ENCODE measurements at places on chromosomes 12 and 14.

DNA sequence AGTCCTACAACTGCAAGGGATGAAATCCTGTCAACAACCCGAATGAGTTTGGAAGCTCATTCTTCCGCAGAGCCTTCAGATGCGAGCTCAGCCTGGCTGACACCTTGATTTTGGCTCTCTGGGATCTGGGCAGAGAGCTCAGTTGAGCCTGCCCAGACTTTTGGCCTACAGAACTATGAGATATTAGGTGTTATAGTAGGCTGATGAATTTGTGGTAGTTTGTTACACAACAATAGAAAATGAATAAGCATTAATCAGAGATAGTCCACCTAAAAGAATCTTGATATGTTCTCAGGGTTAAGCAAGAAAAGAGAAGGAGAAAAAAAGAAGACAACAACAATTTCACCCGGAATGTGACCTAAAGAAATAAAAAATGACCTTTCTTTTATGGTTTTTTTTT, 30.4 kb upstream of the GZMB start:
- no peak for DNase-seq

DNA sequence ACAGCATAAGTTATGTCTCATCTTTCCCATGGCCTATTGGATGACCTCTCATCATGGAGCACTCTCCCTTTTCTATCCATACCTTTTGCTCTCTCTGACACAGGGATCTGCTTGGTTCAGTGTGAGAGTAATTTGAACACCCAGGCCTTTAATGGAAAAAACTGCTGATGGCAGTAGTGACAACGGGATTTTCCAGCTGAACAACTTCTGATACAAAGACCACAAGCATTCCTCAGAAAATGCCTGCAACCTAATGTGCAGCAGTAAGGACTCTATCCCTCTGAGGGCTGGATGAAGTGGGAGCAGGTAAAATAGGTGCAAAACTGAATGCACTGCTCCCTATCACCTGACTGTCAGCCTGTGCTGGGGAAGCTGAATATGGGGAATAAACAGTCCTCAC, 51.0 kb downstream of the KANSL2 start:
- no peak for DNase-seq

GRCh38 chr14:71799841-71800240, 132.4 kb upstream of the RGS6 start:
- DNase-seq, result no peak

- DNase-seq, result no peak
Observed at GRCh38 chr12:48937170-48937569, 11.9 kb upstream of the FKBP11 start.

DNA sequence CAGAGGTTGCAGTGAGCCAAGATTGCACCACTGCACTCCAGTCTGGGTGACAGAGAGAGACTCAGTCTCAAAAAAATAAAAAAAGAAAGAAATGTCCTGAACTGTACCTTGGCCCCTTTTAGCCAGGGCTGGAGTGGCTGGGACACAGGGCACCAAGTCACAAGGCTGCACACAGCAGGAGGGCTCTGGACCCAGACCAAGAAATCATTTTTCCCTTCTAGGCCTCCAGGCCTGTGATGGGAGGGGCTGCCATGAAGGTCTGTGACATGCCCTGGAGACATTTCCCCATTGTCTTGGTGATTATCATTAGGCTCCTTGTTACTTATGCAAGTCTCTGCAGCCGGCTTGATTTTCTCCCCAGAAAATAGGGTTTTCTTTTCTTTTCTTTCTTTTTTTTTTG, 5.1 kb upstream of the ACOT6 start:
- no peak for DNase-seq

- no peak for DNase-seq
Observed at GRCh38 chr12:75294336-75294735, 35.8 kb downstream of the CAPS2 start.

DNA sequence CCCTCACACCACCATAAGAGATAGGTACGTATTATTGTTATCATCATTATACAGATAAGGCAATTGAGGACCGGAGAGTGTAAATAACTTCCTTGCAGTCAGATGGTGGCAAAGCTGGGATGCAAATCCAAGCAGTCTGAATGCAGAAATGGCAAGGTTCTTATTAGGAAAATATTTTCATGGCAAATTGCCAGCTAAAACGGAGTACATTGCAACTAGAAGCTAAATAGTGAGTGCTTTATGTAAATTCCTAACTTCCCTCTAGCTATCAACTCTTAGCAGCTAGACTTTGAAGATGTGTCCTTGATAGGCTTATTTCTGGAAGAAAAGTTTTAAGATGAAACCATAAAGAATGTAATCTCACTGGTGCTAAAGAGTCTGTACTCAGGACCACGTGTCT, 323.9 kb upstream of the DIO2 start:
- DNase-seq, result no peak

GRCh38 chr14:32648434-32648833, 290.2 kb upstream of the NPAS3 start:
- no peak for DNase-seq

- DNase-seq, result no peak
Observed at GRCh38 chr14:58665773-58666500, 28.2 kb downstream of the DACT1 start.

DNA sequence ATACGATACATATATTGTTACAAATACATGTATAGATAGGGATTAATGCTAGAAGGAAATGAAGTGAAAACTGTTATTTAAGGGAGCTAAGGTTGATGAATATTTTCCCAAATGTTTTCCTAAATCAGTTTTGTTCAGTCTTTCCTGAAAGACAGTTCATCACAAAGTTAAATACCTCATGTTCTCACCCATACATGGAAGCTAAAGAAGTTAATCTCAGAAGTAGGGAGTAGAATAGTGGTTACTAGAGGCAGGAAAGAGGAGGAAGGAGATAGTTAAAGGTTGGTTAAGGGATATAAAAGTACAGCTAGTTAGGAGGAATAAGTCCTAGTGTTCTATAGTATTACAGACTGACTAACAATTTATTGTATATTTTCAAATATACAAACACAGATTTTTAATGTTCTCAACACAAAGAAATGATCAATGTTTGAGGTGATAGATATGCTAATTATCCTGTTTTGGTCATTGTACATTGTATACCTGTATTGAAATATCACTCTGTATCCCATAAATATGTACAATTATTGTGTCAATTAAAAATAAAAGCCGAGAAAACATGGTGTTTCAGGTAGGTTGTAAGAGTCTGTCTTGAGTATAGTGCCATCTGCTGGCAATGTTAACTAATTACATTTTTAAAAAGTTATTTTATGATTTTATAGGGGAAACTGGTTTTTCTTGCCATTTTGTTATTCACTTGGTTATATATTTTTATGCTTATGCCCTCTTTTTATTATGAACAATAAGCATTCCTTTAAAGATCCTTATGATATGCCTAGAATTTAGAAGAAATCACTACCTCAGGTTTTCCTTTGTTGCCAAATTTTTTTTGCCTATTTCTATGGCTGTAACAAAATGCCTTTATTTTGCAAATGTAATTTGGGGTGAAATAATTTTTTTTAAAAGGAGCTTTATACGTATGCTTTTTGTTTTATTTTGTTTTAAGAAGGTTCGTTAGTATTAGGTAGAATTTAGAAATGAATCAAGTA, 26.9 kb downstream of the ZDHHC17 start:
- DNase-seq, result no peak

DNA sequence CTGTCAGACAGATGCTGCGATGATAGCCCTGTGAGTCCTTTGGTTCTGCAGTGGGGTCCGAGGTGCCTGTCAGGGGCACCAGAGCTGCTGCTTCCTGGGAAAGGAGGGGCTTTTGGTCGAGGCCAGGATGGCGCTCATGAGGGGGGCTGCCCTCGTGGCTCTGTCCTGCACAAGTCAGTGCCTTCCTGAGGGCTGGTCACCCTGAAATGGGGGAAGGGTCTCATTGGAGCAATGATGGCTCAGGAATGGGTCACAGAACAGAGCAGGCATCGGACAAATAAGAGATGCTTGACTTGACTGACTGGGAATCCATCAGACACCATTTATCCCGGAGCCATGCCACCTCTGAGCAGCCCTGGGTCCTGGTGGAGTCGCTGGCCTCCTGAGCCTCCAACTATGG, 121.9 kb downstream of the ADGRD1 start:
- DNase-seq, result no peak

- no peak for DNase-seq
Observed at GRCh38 chr12:56046027-56046780, 4.5 kb downstream of the RPS26 start.

GRCh38 chr14:70213721-70214282, 25.1 kb upstream of the SLC8A3 start:
- DNase-seq, result no peak

DNA sequence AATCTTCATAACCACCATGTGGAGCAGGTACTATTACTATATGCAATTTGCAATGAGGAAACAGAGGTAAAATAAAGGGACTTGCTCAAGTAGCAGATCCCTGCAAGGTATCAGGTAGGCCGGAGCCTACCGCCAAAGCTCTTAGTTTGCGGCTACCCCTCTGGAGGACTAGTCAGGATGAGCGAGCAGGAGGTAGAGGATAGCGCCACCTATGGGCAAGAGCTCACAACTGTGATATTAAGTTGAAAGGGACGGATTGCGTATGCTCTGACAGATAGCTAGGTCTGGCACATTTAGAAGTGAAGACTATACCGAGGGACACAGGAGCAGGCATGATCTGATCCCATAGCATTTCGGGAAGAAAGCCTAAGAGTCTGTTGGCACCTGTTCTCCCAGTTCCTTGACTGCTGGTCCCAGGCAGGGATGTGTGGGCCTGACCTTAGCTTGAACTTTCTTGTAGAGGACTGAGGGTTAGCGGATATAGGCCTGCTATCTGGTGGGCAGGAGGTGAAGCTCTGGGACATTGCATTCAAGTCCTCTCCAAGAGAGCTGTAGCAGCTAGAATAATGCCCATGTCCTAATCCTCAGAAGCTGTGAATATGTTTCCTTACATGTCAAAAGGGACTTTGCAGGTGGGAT, 48.0 kb downstream of the SLC17A8 start:
- DNase-seq, result no peak

- DNase-seq, result peak; percentile 0
Observed at GRCh38 chr12:122866950-122867607, 28.8 kb downstream of the VPS37B start.

- no peak for DNase-seq
Observed at GRCh38 chr12:118319627-118320026, 53.1 kb downstream of the TAOK3 start.

DNA sequence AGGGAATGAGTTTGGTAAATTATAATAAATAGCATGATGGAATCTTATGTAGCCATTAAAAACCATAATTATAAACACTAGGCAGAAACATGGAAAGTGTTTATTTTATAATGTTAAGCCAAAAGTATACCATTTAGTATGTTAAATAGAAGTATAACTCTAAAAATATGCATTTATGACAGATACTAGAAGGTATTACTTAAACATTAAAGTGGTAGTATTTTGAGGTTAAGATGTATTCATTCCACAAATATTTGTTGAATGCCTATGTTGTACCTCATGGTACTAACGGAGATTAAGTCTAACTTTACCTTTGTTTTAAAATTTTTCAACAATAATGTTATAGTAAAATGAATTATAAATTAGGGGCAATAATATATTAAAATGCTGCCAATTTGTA, 24.1 kb downstream of the TTC8 start:
- no peak for DNase-seq

- DNase-seq, result no peak
Observed at GRCh38 chr14:89500303-89500702, 83.3 kb upstream of the FOXN3 start.

GRCh38 chr14:100070310-100070709, 5.1 kb downstream of the EVL start:
- DNase-seq, result no peak

GRCh38 chr12:117035287-117035686, 63.9 kb downstream of the TESC start:
- DNase-seq, result no peak

GRCh38 chr14:104451474-104451873, 128.1 kb upstream of the C14orf180 start:
- DNase-seq, result no peak

- DNase-seq, result peak; percentile 77
Observed at GRCh38 chr14:106436310-106436905, 910.0 kb downstream of the TMEM121 start.

- DNase-seq, result no peak
Observed at GRCh38 chr12:85951823-85952222, 77.7 kb downstream of the NTS start.

GRCh38 chr14:100731846-100732765, 5.4 kb downstream of the DLK1 start:
- DNase-seq, result no peak

DNA sequence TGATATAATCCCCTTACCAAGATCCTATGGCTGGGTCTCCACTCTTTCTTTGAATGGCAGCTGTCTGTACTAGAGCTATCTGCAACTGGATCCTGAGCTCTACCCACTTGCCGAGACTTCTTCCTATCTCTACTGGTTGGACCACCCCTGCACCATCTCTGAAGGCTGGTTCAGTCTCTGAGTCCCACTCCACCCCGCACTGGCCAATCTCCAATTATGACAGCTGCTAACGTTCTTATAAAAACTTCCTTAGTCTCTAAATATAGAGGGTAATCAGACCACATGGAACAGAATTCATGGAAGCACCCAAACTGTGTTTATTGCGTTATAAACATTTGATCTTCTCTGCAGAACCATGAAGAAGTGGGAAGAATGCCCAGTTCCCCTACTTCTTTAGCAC, 186.6 kb upstream of the EEA1 start:
- no peak for DNase-seq

DNA sequence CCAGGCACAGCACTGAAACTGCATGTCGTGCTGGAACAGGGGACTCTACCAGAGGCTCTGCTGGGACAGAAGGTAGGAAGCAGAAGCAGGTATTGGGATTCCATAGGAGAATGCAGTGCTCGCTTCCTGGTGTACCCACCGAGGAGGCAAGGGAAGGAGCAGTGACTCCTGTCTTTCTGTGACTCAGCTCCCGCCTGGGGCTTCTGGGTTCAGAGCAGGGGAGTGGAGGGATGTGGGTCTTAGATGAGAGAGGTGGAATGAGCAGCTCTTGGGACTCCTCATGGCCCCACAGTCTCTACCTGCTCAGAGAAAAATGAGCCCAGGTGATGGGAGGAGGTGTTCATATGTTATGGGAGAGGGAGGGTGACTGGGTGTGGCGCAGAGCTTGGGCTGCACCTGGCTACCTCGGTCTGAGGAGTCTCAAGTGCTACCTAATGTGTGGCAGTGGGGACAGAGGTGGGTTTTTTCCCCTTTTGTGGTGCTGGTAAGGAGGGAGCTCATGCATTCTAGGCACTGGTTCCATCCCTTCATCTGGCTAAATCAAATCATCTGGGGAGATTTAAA, 26.3 kb downstream of the WNT5B start:
- no peak for DNase-seq

DNA sequence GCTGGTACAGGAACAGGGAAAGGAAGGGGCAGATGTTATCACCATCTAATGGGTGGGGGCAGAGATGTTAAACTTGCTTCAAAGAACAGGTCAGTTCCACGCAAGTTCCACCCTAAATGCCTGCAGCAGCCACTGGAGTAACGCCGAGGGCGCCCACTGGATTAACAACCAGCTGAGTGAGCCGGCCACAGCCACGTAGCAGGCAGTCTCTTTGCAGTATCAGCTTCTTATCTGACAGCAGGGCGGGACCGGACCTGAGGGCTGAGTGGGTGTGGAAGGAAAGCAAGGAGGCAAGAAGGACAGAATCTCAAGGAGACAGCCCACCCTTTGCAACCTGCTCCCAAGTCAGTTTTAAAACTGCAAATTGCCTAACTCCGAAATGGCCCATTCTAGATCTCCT, 38.4 kb upstream of the FOXN3 start:
- DNase-seq, result no peak

Data from stimulated activated CD4-positive, alpha-beta T cell treated with anti-CD3 and anti-CD28 coated beads, Interleukin-4, amount 100 ng/mL, for 1 hour (primary cell).